ENCODE measurements at places on chromosomes 2 and 18.

GRCh38 chr2:236400046-236400574 is 135.9 kb upstream of the ASB18 start:
- no peak for DNase-seq

DNA sequence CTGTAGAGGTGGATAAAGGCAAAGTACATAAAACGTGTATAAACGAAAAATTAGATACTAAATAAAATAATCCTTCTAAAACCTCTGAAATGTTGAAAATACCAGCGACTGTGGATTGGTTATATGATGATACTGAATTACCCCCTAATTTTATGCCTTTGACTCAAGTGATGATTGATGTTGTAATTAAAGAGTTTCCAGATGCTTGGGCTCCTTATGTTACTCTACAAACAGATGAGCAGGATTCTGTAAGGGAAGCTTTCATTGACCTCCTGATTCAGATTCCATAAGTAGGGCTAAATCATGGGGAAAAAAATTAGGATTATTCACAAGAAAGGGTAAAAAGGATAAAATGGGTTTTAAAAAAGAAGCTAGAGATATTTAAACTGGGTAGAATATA is 418.2 kb upstream of the SLC39A10 start:
- DNase-seq: no peak

DNA sequence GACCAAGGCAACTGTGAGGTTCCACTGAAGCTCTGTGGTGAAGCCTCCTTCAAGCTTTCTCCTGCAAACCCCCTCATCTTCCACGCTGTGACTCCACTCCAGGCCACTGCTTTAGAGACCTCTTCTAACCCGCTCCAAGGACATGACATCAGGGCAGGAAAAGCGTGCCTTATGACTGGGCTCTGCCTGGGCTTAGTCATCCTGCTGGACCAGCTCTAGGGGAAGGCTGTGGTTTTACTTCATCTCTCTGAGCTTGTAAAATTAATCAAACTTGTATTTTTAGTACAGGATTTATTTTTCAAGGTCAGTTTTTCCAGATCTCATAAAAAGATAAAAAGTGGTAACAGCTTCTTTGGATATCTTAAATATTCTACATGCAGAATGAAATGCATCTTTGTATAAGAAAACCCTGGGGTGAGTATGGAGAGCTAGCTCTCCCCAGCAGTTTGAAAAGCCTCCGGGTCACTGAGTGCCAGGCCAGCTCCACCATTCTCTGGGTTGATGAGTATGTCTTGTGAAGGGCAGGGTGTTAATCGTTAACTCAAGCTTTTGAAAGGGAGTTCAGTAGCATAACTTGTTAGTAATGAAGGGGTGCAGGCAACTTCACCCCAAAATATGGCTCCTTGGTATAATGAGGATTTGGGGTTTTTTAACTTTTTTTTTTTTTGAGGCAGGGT is 33.1 kb upstream of the YPEL5 start:
- no peak for DNase-seq

DNA sequence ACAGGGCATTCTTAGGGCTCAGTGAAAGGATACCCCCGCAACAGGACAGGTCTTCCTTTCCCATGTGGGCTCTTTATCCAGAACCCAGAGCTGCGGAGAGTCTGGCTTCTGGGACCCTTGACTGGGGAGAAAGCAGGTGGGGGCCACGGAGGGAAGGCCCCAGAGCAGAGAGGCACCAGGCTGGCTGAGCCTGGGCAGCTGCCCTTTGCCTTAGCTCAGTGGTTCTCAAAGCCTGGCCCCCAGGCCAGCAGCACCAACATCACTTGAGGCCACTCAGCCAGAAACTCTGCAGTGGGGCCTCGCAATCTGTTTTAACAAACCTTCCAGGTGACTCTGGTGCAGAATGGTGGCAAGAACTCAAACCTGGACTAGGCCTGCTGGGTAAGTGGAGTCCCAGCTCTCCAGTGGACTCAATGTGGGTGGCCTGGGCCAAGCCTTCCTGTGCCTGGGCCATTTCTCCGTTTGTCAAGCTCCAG is 1.6 kb upstream of the TMEM37 start:
- DNase-seq: no peak

- DNase-seq: no peak
Measured at GRCh38 chr18:7681298-7681697, 114.2 kb downstream of the PTPRM start.

GRCh38 chr2:170842785-170843184 is 26.1 kb downstream of the GAD1 start:
- no peak for DNase-seq

GRCh38 chr2:76895469-76895868 is 626.7 kb downstream of the LRRTM4 start:
- DNase-seq: no peak

GRCh38 chr2:64453770-64454385 is at the start of gene LGALSL:
TSS of gene LGALSL (plus strand) at chr2:64454162. CDS start at chr2:64454546, 384 bp downstream.
- DNase-seq: peak; percentile 37

DNA sequence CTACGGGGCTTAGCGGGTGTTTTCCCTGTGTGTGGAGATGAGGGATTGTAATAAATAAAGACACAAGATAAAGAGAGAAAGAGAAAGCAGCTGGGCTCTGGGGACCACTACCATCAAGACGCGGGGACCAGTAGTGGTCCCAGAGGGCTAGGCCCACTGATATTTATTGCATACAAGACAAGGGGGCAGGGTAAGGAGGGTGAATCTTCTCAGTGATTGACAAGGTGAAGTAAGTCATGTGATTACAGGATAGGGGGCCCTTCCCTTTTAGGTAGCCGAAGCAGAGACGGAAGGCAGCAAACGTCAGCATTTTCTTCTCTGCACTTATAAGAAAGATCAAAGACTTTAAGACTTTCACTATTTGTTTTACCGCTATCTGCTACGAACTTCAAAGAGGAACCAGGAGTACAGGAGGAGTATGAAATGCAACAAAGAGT is 4.5 kb upstream of the GAL3ST2 start:
- DNase-seq: no peak

GRCh38 chr18:48687346-48688042 is 148.7 kb downstream of the CTIF start:
- no peak for DNase-seq

GRCh38 chr18:74694436-74694835 is 96.8 kb downstream of the ZNF407 start:
- no peak for DNase-seq

DNA sequence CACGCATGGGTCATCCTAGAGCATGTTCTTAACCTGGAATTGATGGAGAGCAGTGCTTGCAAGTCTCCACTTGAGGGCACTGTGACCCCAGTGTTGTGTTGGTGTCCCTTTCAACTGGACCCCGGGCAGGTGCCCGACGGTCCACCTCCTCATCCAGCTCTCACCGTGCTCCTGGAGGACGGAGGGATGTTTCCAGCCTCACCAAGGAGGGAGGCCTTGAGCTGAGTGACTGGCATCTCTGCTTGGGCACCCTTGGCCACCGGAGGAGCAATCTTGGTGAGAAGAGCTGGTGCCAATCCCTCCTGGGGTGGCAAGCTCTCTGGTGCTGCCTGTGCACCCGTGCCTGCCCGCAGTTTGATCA is 45.4 kb upstream of the ASB18 start:
- no peak for DNase-seq

DNA sequence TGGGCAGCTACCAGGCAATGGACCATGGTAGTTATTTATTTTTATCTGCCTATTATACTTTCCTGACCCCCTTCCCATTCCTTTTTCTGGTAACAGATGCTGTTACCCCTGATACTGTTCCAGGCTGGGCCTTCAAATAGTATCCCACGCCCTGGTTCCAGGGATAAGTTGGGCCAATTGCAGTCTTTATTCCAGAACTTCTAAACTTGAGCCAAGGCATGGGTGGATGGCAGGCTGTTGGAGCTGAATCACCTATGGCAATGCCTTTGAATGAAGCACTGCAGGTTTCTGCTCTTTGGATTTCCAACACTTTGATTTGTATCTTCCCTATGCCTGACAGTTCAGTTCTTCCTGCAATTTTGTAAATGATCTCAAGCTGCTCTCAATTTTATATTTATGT is 99.2 kb upstream of the LHCGR start:
- no peak for DNase-seq

DNA sequence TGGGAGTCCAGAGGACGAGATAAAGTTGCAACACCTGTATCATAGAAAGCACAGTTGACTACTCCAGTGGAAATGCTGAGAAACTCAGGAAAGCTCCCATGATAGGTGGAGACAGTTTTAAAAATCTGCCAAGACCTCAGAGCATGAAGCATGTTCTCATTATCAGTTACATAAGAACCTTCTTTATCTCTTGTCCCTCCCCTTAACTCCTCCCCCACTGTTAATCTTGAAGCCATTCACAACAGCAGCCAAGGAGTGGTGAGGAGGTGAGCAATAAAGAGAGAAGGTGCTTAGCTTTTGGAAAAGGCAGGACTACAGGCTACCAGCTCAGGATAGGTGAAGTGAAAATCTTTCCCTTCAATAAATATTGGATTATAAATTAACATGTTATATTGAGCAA is 657.9 kb downstream of the NYAP2 start:
- no peak for DNase-seq

DNA sequence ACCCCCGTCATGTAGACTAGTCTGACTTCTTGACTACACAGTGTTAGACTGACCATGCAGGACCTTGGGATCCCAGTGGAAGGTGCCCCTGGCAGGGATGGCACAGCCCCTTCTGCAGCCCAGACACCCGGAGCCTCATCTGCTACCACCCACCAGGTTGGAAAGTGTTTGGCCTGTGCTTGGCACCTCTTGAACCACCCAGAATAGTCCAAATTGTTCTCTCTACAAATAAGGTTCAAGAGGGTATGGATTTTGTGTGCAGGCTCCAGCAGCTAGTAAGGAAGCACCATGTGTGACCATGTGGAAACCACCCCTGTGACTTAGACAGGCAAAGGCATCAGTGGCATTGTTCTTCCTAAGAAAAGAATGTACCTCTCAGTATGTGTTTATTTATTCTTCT is 18.4 kb downstream of the L3MBTL4 start:
- DNase-seq: no peak

- DNase-seq: no peak
Measured at GRCh38 chr2:86556508-86556907, 6.7 kb downstream of the CHMP3 start.

- no peak for DNase-seq
Measured at GRCh38 chr2:239290618-239291474, 110.0 kb downstream of the HDAC4 start.

DNA sequence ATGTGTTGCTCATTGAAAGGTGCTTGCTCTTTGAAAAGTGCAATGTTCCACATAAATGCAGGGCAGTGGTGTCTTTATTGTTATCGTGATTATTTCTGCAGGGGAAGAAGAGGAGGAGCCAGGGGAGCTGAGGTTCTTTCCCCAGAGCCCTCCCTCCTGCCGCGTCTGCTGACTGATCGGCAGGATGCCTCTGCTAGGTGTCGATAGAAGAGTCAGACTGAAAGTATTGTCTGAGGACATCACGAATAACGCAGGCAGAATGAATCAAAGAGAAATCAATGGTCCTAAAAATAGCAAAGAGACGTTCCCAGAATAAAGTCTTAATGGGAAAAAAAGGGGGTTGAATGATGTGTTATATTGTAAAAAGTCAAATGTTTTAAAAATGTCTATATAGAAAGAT is 47.4 kb upstream of the SIX3 start:
- DNase-seq: no peak

GRCh38 chr2:221229099-221229498 is 343.0 kb downstream of the EPHA4 start:
- no peak for DNase-seq

- no peak for DNase-seq
Measured at GRCh38 chr2:125561302-125561701, 1094.7 kb upstream of the GYPC start.

DNA sequence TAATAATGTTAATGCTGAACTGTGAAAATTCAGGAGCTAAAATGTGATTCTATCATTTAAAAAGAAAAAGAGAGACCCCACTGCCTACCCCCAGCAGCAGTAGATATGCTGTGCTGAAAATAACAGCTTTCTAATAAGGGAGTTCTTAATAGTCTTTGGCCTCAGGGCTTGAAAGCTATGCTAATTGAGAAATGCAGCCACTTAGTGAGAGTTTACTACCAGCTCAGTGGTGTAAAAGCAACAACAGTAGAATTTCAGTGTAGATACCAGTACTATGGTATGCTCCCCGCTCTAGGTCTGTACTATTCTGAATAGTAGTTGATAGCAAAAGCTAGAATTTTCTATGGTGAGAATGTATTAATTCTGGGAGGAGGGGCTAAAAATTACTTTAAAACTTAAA is 303.1 kb upstream of the VWC2L start:
- no peak for DNase-seq

- no peak for DNase-seq
Measured at GRCh38 chr18:25298853-25299274, 53.1 kb downstream of the ZNF521 start.

Measured in cortex of kidney (tissue), 1 donor.